ENCODE measurements at places on chromosomes 1 and 21.
A peak's percentile ranks its signal among the peaks of the same experiment; 100 is the strongest.

DNA sequence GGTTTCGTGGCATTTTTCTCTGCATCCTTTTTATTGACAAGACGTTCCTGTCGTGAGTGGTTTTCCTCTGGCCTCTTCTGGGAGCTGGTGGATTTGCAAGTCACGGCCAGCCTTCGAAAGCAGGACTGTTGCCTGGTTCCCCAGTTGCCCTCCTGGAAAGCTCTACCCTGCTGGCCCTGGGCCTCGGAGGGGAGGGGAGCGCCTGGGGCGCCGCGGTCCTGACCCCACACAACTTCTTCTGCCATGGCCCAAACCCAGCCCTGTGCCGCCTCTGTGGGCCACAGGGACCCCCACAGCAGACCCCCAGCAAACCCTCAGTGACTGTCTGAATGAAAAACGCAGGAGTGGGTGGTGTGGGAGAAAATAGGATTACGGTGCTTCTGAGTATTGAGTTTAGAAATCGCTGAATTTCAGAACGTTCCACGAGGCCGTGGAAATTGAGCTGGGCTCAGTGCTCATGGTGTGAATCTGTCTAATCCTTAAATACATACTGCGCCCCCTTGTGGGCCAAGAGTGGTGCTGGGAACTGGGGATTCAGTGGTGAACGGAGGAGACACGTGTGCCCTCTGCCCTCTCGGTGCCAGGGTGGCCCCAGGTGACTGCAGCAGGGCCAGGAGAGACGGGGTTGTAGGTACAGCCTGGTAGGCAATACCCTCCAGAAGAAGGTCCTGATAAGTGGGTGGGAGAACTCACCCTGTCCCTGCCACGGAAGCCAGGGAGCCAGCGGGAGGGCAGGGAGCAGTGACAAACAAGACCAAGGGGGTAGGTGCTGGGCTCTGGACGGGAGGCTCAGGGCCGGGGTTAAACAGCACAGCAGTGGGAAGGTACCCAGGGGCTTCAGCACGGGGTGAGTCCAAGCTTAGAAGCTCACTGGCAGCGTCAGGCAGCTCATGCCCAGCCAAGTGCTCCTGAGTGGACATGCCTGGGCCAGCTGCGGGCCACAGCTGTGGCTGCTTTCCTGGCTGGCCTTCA lies 101.2 kb upstream of the COL6A1 start:
- DNase-seq: peak; percentile 83

DNA sequence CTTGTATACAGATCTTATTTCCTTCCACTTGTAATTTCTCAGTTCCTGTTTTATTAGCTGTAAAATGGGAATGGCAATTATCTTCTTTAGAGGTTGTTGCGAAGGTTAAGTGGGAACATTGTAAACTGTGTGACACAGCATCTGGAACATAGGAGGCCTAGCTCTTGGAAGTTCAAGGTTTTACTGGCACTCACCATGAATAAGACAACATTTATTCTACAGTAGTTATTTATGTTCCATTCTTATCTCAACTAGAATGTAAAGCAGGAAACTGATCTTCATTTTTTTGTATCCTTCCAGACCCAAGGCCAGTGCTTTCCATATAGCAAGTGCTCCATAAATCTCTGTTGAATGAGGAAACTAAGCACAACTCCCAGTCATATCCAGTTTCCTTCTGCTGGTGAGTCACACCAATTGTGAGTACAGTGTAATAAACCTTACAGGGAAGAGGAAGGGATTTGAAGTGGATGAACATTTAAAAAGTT lies 1.4 kb downstream of the BCL10 start:
- no peak for DNase-seq

GRCh38 chr1:179297105-179297378 lies 3.4 kb downstream of the SOAT1 start:
- DNase-seq: no peak

- no peak for DNase-seq
Measured at GRCh38 chr1:240044620-240045019, 47.1 kb upstream of the FMN2 start.

- DNase-seq: no peak
Measured at GRCh38 chr1:157893686-157894085, 52.1 kb upstream of the CD5L start.

- DNase-seq: no peak
Measured at GRCh38 chr1:60359431-60359830, 285.9 kb upstream of the C1orf87 start.

GRCh38 chr1:26900001-26900814 lies at the start of gene GPATCH3:
Gene GPATCH3 (minus strand): TSS chr1:26900467. CDS start chr1:26900442, 25 bp downstream.
- DNase-seq: peak; percentile 87

Measured in BE2C (cell line).